ENCODE measurements at places on chromosomes 6 and 20.

DNA sequence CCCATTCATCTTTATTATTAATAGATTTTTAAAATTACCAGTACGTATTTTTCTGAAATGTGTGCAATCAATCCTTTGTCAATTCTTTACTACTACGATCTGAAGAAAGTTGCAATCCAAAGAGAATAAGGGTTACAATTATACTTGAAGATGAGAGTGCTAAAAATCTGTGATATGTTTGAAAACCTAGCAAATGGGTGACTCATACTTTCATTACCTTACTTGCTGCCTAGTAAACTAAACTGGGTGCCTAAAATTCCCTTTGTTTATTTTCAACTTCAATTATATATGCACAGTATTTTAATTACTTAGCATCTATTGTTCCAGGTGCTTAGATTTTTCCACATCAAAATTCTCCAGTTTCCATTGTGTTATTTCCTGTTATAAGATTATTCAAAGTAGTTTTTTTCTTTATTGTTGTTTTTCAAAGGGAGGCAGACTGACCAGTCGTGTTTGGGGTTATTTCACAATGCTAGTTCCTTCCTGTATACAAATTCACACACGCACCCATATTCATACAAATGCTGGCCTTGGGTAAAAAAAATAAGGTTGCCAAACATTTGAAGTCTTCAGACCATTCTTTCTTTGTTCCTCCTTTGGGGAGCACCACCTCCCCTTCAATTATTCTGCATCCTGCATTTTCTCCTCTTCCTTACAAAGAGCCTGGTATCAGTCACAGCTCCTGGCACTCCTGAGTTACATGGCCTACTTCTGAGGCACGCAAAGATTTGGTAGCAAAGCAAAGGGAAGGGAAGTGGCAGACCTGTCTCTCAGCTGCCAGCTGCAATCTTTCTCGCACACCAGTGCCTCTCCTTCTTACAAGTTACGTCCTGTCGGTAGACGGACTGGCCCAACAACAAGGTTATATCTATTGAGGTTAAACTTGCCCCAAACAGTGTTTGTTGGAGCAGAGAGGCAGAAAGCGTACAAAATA is 16.2 kb upstream of the FAM135A start:
- no peak for DNase-seq

- DNase-seq: no peak
Measured at GRCh38 chr20:35340436-35340835, 48.2 kb upstream of the FAM83C start.

- no peak for DNase-seq
Measured at GRCh38 chr6:6920987-6921313, 186.8 kb upstream of the RREB1 start.

DNA sequence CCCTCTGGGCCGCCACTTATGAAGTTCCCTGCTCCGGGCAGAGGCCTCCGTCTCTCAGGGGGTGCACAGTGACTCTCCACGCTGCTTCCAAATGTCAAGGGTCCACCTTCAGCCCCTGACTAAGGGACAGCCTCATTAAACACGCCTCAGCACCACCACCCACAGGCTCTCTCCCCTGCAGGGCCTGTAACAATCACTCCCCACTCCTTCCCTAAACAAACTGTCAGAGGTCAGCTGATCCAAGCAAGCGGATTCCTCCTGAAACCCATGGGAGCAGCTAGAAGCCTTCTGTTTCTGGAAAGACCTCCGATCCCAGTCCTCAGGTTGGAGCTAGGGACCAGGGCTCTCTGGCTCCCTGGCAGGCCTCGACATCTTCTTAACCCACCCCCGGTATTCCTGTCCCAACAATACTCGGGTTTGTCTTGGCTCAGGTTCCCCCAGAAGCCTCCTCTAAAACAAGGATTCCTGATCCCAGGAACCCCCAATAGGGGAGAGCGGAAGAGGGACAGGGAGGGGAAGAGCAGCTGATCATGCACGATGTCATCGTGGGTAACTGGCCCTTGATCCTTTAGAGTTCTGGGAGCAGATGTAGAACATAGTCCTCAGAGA is 181.0 kb downstream of the ZNF217 start:
- DNase-seq: no peak

DNA sequence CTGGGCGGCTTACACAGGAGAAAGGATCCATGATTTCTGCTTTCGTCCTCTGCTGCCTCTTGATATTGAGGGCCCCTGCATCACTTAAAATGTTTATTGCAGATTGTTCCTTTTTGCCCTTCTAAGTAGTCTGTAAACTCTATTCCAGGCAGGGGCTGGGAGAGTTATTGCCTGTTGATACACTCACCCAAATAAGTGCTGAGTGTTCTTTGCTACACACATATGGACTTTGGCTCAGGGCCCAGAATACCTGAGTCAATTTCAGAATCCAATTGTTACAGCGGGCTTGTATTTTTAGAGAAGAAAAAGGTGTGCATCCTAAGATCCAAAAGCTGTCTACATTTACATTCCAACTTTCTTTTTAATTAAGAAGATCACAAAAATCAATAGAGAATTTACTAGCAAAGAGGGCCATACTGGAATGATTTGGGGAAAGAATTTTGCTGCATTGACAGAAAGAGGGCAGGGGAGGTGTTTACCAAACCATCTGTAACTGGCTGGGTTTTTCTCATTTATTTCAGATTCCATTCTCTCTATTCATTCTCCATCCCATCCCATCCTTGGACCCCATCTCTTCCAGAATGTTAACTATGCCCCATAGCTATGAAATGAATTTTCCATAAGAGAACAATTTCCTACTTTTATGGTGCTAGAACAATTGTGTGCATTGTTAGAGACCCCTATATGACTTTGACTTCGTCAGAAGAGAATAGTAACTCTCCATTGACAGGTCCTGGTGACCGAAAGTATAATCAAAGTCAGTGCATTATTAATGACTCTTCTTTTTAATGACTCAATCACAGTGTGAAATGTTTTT is 959.9 kb upstream of the FLRT3 start:
- DNase-seq: no peak

GRCh38 chr6:82066991-82067411 is 180.5 kb downstream of the IBTK start:
- no peak for DNase-seq

GRCh38 chr6:106159531-106159940 is 73.4 kb downstream of the PRDM1 start:
- DNase-seq: no peak

DNA sequence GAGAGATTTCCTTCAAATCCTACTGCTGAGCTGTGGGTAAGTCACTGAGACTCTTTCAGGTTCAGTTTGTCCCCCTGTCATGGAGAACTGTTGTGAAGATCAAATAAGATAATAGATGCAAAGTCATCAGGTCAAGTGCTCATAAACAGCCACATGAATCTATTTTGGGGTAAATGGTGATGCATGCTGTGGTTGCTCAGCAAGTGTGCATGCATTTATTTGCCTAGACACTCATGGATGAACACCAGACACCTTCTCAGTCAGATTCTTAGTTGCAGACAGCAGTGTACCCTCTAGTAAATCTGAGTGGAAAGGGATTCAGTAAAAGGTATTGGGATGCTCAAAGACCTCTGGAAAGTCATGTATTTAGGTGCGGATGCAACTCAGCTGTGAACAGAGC is 168.0 kb upstream of the FOXA2 start:
- DNase-seq: no peak

DNA sequence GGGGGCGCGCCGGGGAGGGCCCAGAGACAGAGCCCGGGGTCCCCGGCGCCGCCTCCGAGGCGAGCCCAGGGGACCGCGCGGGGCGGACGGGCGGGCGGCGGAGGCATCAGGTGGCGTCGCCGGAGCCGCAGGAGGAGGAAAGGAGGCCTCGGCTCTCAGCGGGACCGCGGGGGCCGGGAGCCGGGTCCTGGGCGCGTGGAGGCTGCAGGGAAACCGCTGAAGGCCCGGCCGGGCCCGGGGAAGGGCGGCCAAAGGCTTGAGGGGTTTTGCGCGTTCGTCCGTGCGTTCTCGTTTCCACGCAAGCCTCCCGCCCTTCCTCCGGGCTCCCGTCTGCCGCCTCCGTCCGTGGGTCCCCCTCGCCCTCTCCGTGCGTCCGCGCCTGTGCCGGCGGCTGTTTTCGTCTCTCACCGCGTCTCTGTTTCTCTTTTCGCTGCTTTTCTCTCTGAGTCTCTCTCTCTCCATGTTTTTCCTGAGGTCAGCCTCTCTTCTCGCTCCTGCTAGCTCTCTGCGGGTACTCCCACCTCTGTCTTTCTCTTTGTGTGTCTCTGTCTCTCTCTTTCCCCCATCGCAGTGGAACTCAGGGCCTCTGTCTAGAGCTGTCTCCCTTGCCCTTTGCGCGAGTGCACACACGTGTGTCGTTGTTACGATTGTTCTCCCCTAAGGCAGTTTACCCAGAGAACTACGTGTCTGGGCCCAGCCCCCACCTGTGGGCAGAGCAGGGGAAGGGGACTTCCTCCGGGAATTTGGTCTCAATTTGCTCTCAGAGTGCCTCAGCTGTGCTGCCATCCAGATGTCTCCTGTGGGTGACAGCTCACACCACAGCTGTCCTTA is 2.1 kb downstream of the IRF4 start:
- DNase-seq: no peak

DNA sequence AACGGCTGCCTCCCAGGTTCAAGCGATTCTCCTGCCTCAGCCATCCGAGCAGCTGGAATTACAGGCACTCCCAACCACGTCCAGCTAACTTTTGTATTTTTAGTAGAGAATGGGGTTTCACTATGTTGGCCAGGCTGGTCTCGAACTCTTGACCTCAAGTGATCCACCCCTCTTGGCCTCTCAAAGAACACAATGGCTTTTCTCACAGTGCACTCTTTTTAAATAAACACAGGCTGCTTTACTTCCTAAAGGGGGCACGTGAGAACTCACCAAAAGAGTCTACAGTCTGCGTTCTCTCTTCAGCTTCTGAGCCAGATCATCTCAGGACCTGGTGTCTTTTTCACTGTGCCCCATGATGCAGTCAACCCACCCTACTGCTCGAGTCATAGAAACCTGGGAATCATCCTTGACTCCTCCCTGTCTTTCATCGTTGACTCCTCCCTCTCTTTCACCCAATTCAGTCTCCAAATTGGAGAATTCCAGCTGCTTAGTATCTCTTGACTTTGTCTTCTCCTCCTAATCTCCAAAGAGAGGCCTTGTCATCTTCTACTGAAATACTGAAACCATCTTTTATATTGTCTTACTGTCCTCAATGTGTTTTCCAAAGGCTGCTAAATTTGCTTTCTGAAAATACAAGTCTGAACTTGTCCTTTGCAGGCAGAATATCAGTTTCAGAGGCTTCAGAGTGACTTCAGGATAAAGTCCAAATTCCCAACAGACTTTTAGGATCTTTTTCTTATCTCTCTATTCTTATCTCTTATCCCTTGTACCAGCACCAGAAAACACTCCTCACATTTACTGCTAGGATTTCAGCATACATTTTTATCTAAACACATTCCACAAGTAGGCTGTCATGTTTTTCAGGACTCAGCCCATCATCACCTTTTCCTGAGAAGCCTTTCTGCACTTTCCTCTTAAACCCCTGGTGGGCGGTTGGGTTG is 323.4 kb downstream of the SYNE1 start:
- no peak for DNase-seq

DNA sequence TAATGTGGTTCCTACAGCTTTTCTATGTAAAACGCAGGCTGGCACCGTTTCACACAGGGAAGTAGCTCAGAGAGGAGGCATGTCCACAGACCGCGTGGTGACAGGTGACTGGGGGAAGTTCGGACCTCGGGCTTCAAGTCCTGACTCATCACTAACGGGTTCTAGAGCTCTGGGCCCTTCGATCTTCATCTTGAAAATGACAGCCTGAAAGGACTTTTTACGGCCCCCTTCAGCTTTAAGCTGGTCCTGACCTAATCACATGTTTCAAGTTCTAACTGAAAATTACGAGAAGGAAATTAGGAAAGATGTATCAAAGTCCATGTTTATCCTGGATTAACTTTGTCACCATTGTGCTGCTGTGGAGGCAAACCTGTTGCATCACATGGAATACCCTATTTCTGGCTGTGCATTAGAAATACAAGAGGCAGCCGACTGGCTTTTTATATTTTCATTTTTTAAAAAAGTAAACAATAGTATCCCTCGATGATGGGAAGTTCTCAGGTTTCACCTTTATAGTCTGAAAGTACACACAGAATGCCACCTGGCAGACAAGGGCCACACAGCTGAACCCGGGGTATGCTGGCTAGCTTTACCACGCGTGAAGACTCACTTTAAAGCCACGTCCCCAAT is 2.0 kb downstream of the MAN1A1 start:
- DNase-seq: no peak

GRCh38 chr6:168373389-168373788 is 53.8 kb upstream of the DACT2 start:
- DNase-seq: no peak

- DNase-seq: no peak
Measured at GRCh38 chr6:139290787-139291311, 949 bp downstream of the TXLNB start.

GRCh38 chr6:157669323-157669722 is 153.7 kb upstream of the SNX9 start:
- no peak for DNase-seq

DNA sequence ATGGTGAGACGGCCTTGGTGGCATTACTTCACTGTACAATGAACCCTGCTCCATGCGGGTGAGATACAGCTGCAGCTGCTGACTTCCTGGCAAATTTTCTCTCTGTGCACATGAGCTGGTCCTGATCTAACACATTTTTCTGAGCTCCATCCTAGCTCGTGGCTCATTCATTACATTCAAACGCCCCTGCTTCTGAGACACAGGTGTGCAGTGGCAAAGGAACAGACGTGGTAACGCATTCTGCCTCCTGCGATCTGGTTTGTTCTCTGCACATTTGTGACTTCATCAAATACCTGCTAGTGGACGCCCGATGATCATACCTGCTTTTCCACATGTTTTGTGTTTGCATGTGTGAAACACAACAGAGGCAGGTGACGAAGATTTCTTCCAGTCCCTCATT is 189.6 kb upstream of the PDE10A start:
- no peak for DNase-seq

GRCh38 chr6:158053377-158054313 is 72.0 kb downstream of the SYNJ2 start:
- no peak for DNase-seq

GRCh38 chr20:7503501-7503900 is 436.8 kb downstream of the HAO1 start:
- no peak for DNase-seq

DNA sequence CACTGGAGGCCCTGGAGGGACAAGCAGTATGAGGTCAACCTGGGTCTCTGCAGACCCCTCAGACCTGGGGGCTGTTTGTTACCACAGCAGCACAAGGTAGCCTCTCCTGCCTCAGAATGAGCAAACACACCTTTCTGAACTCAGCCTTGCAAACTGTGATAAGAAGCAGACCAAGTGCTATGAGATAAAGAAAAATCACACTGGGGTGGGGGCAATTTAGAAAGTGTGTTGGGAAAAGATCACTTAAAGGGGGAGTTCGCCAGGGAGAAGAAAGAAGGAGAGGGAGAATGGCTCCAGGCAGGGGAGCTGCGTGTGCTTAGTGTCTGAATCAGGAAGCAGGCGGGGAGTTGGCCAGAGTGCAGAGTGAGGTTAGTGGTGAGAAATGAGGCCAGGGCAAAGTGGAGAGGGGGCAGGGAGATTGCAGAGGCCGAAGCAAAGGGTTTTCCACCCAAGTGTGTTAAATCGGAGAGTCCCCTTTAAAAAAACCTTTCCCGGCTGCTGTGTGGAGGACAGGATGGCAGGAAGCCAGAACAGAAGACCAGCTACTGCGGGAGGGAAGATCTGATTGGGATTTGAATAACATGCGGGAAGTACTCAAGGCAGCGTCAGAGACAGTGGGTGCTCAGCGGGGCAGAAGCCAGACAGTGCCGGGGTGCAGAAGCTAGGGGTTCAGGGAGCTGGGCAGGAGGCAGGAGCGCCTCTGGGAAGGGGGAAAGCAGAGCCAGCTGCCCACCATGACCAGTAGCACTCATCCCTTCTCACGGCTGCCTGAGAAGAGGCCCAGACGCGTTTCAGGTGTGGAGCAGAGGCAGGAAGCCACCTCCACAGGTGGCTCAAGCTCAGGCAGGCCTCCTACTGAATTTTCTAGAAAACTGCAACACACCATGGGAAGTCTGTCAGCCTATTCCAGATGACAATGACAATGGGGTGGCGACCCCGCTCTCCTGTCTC is 9.0 kb downstream of the ADA start:
- no peak for DNase-seq
